Stimulated activated CD4-positive, alpha-beta T cell treated with anti-CD3 and anti-CD28 coated beads, Interleukin-12 subunit alpha, Interleukin-12 subunit beta, amount 100 ng/mL, for 48 hours (primary cell): ENCODE measurements at places on chromosomes 7 and 10.

GRCh38 chr10:6037422-6037821 lies 24.7 kb downstream of the IL2RA start:
- no peak for DNase-seq

- no peak for DNase-seq
Measured at GRCh38 chr7:69211739-69212138, 386.5 kb upstream of the AUTS2 start.

GRCh38 chr7:21690705-21691104 lies 147.9 kb downstream of the DNAH11 start:
- no peak for DNase-seq

DNA sequence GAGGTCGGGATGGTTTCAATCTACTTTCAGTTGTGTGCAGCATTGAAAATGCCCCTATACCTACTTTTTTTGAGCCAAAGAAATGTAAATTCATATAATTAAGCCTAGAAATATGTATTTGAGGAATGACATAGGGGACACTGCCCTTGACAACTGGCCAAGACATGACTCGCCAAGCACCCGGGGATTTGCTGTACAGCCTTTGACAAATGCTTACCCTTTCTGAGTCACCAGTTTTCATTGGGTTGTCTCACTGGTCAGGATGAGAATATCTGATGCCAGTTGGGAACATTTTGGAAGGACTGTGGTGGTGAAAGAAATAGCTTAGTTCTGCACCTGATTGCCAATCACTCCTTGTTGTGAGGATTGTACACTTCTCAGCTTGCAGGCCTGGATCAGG lies 166.8 kb upstream of the HABP2 start:
- no peak for DNase-seq

DNA sequence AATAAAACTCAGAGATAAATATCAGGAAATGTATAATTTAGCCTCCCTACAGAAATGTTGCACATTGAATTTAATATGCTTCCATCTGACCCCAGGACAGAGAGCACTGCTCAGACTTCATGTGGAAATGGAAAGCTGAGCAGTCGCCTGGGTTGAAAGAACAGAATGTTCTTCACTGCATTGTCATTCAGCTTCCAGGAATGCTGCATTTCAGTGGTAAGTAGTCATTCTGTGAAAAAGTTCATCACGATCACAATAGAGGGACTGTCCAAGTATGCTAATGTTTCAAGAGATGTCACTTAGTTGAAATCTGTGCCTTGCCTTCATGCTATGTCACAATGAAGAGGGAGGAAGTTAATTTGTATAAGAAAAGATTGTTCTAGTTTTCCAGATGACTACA lies 147.3 kb downstream of the NRCAM start:
- no peak for DNase-seq

GRCh38 chr10:17219024-17219423 lies 9.0 kb upstream of the VIM start:
- DNase-seq, result no peak

DNA sequence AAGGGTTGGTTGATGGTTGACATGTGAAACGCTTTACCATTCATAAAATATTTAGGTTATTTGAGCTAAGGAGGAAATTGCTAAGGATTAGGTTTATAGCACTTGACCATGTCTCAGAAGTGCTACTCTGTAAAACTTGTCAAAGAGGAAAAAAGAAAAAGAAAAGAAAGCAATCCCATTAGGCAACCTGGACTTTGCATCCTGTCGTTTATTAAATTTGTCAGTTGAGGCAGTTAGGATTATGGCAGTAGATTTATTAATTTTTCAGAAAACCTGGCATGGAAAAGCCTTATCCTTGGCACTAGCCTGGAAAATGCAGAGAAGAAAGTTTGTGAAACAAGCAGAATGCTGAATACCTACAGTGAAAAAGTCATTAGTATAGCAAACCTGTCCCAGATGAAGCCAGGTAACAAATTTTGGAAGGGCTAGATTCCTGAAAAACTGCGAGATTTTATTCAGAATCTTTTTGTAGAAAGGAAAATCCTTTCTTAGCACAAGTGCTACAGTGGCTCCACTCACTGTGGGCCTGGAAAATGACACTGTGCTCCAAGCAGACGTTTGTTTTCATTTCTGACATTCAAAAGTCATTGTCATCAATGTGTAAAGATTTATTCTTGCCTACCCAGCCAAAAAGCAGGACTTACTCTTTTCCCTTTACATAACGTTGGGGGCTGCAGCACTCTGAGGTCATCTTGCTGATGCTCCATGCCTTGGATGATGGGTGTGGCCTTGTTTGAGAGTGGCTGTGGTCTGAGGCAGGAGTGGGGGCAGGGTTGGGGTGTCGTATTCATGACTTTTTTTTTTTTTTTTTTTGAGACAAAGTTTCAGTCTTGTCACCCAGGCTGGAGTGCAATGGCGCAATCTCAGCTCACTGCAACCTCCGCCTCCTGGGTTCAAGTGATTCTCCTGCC lies 664.9 kb downstream of the SUGCT start:
- no peak for DNase-seq

DNA sequence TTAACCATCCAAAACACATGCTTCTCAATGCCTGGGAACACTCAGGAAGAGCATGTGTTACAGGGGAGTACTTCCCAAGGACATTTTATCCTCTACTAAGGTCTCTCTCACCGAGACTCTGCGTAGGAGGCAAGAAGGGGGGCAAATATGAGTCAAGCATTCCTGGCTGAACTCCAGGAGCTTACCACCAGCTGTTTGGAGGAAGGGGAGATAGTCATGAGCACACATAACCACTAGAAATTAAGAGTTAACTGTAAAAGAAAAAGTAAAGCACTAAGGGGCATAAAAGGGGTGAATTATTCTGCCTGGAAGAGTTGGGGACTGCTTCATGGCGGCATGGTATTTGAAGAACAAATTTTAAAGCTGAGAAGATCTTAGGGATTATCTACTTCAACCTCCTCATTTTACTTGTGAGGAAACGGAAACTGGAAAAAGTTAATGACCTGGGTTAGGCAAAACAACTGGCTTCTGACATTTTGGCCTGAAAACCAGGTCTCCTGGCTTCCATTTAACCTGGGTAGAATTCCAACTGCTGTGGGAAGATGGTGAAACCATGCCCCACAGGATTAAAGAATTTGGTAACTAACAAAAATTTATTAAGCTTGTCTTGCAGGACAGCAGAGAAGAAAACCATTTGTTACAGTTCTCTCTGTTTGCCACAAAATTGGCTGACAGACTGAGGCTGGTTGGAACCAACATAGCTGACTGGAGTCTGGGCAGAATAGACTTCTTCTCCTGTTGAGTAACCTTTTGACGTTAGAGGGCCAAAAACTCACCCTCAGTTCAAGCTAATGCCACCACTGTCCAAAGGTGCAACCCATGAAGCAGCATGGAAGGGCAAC lies 85.5 kb downstream of the SLC25A13 start:
- DNase-seq, result no peak

GRCh38 chr7:114048386-114049235 lies 129.8 kb upstream of the PPP1R3A start:
- no peak for DNase-seq
